ENCODE measurements at places on chromosomes 2 and 18.
A peak's percentile ranks its signal among the peaks of the same experiment; 100 is the strongest.

DNA sequence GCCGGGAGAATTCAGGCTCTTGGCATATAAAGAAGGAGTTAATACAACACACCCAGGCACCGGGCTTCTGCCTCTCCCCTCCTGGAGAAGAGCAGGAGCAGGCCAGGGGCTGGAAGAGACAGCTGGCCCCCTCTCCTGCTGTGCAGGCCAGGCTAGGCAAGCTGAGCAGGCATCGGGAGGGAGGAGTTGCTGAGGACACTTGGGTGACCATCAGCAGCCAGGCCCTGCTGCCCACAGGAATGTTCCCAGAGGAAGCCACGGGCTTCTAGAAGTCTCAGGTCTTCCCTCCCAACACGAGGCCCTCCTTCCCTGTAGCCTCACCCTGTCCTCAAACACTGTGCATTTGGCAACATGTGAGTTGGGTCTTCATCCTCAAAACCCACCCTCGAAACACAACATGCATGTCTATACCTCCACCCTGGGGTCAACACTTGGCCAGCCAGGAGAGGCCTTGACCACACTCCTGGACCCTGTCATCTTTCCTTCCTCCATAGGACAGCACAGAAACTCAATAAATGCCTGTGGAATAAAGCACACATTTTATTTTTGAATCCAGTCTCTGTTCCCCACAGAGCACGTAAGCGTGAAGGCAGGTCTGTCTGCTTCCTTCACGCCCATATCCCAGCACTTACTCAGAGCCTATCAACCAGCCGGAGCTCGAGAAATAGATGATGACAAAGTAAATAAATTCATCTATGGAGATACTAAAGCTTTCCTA is 433.8 kb upstream of the ID2 start:
- no peak for DNase-seq

GRCh38 chr2:31440764-31441163 is 26.2 kb upstream of the XDH start:
- DNase-seq: no peak

- DNase-seq: no peak
Measured at GRCh38 chr18:3069671-3070433, 56.9 kb upstream of the LPIN2 start.

DNA sequence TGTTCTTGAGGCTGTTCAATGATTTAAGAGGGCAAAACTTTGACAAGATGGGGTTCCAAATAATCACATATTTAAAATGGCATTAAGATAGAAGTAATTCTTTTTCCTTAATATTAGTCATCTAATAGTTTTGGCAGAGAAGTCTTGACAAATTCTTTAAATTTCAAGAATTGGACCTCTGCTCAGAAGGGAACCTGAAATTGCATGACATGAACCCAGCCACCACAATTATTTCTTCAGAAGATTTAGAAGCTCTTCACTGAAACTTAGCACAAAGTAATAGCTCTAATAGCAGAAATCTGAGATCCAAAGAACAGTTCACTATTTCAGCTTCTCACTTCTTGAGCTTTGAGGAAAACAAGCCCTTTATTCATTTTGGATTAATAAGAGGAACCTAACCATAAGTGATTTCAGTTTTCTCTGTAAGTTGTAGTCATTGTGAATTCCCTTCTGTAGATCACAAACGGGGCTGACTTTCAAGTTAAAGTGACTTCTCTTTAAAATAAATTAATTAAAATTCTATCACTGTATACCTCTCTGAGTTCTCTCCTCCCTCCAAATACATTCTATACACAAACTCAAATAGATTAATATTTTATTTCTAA is 100.6 kb upstream of the ITGA4 start:
- DNase-seq: no peak

- DNase-seq: no peak
Measured at GRCh38 chr18:79522451-79523205, 126.9 kb downstream of the NFATC1 start.

GRCh38 chr2:99382143-99382542 is 45.0 kb downstream of the EIF5B start:
- no peak for DNase-seq

DNA sequence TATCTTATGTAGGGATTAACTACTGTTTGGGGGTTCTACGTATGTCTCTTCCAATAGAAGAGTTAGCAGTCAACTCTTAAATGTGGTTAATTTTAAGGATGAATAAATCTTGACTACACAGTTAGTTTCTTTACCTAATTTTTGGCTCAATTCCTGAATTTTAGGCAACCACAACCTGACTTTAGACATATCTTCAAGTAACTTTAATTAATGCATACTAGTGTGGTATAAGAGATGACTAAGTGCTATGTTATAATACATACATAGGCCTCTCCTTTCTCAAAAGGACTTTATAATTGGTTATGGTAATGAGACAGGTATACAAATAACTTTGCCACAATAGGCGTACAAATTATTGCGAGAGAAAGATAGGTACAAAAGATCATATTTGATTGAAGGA is 312.0 kb downstream of the IRS1 start:
- no peak for DNase-seq

DNA sequence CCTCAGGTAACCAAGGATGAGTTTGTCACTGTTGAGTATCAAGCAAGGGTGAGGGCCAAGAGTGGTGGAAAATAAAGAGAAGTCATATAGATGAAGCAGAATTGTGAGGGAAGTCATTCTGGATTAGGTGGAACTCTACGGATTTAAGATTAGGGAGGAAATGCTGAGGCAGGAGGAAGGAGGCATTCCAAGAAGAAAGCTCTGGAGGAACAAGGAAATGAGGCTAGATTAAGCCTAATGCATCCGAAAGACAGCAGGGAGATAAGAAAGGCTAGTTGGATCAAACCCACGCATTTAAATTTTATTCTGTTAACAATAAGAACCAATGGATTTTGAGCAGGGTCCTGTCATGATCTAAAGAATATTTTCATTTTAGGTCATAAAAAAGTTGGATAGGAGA is 681.2 kb downstream of the EPHA4 start:
- no peak for DNase-seq

DNA sequence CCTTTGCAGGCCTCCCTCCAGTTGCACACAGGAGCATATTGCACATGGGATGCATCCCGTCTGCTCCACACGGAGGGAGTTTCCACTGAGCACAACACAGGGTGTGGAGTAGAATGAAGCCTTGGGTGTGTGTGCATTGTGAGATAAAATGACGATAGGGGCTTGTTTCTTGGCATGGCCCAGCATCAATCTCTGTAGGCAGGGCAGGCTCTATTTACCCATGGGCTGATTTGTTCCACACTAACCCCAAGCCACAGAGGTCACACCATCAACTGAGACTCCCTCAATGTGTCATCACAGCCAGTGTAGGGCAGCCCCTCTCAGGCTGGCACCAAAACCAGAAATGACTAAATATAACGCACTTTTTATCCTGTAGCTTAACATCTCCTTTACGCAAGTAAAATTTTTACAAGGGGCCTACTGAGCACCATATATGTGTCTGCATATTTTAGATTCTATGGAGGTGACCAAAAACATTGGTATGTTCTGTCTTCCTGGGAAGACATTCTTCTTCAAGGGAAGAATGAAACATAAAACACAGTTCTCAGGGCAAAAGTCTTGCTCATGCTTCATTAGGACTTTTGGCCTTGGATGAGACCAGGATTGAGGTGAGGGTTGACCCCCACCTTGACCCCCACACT is 2.7 kb upstream of the GKN1 start:
- peak; percentile 99 for DNase-seq

DNA sequence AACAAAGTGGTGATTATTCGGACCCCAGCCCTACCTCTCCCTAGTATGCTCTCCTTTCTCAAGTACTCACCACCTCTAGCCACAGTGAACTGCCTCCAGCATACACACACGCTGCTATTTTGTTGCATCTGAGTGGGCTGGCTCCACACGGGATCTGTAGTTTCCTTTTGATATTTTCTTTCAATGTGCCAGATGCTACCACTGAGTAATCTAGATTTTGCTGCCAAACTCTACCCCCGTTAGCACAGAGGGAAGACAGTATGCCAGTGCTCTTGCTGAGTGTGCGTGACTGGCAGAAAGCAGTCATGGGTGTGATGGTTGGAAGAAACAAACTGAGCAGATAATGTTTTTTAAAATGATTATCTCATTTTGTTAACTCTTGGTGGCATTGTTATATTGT is 11.6 kb downstream of the CFLAR start:
- DNase-seq: peak; percentile 76

DNA sequence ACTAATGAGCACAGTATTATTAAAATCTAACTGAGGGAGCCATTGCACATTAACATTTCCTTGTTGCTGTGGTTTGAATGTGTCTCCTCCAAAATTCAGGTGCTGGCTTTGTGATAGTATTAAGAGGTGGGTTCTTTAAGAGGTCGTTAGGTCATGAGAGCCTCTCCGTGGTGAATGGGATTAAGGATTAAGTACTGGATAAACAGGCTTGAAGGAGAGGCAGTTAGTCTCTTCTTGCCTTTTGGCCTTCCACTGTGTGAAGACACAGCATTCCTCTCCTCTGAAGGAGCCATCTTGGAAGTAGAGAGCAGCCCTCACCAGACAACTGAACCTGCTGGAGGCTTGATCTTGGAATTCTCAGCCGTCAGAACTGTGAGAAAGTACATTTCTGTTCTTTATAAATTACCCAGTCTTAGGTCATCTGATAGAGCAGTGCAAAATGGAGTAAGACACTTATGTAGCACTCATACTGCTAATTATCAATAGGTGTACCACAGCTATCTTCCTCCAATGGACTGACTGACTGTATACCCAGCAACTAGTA is 182.7 kb downstream of the MYO3B start:
- no peak for DNase-seq

- DNase-seq: no peak
Measured at GRCh38 chr2:241225983-241226382, 37.5 kb downstream of the ANO7 start.

- DNase-seq: no peak
Measured at GRCh38 chr2:9152975-9153642, 53.5 kb upstream of the ASAP2 start.

GRCh38 chr2:195450552-195451113 is 206.4 kb upstream of the SLC39A10 start:
- DNase-seq: no peak

GRCh38 chr2:39558906-39559305 is 106.8 kb upstream of the TMEM178A start:
- DNase-seq: no peak

DNA sequence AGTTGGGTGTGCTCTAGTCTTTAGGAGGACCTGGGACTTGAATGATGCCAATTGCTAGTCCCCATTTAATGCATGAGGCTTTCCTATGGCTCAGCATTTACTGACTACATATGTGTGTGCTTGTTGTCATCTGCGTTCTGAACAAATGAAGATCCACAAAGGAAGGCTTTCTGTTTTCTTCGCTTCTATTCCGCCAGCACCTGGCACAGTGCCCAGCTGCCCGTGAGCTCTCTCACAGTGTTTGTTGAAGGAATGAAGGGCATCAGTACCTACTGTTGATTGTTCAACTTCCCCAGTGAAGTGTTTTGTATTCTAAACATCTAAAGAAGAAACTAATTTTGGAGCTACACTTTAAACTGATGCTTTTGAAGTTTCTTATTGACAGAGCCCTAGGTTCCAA is 122.4 kb upstream of the LINC00305 start:
- no peak for DNase-seq

GRCh38 chr2:227472265-227473121 is 537 bp downstream of the AGFG1 start:
- DNase-seq: no peak

- peak; percentile 85 for DNase-seq
Measured at GRCh38 chr2:130336877-130337734, 5.6 kb upstream of the IMP4 start.

DNA sequence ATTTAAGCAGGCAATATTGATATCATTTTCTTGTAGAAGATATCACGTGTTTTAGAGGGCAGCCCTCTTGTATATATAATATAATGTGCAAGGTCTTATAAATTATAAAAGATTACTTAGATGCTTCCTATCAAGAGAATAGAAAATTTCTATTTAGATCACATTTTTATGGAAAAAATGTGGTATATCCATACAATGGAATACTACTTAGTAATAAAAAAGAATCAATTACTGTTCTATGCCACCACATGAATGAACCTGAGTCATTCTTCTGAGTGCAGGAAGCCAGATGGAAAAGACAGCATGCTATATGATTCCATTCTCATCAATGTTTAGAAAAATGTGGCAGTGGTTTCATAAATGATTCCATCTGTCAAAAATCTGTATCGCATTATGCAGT is 23.6 kb downstream of the CYP27C1 start:
- no peak for DNase-seq

DNA sequence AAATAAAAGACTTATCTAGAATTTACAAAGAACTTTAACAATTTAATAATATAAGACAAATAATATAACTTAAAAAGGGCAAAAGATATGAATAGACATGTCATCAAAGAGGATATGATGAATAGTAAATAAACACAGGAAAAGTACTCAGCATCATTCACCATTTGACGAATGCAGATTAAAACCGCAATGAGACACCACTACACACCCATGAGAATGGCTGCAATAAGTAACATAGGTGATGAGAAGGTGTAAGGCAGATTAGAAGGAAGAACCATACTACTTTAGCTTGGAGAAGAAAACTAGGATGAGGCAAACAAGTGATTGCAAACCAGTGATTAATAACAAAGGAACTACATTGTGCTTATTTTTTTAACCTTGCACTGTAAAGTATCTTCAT is 152.0 kb downstream of the CYRIA start:
- DNase-seq: no peak
